ENCODE measurements at places on chromosomes 5 and 9.

GRCh38 chr9:89375191-89375760 lies 57.0 kb downstream of the SECISBP2 start:
- no peak for DNase-seq

GRCh38 chr9:130423272-130423671 lies 21.5 kb upstream of the ASS1 start:
- DNase-seq: no peak

- DNase-seq: peak; percentile 32
These were observed 327.8 kb downstream of the TMEM167A start for GRCh38 chr5:82749461-82749820.

- DNase-seq: peak; percentile 14
These were observed 57.3 kb upstream of the WWC1 start for GRCh38 chr5:168234133-168234532.

DNA sequence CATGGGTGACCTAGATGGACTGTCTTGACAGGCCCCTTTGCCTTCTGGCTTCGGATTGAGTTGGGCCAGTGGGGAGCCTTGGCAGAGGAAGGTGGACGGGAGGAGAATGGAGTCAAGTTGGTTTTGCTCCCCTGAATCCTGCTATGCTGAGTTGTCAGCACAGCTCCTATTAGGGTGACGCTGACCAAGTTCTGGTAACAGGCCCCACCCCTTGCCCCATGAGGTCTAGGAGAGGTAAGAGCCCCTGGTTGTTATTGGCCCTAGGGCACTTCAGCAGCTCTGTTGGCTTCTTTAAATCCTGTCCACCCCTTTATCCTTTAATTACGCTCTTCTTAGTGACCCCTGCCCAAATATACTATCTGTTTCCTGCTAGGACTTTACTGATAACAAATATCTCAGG lies 39.4 kb upstream of the KIF2A start:
- no peak for DNase-seq

DNA sequence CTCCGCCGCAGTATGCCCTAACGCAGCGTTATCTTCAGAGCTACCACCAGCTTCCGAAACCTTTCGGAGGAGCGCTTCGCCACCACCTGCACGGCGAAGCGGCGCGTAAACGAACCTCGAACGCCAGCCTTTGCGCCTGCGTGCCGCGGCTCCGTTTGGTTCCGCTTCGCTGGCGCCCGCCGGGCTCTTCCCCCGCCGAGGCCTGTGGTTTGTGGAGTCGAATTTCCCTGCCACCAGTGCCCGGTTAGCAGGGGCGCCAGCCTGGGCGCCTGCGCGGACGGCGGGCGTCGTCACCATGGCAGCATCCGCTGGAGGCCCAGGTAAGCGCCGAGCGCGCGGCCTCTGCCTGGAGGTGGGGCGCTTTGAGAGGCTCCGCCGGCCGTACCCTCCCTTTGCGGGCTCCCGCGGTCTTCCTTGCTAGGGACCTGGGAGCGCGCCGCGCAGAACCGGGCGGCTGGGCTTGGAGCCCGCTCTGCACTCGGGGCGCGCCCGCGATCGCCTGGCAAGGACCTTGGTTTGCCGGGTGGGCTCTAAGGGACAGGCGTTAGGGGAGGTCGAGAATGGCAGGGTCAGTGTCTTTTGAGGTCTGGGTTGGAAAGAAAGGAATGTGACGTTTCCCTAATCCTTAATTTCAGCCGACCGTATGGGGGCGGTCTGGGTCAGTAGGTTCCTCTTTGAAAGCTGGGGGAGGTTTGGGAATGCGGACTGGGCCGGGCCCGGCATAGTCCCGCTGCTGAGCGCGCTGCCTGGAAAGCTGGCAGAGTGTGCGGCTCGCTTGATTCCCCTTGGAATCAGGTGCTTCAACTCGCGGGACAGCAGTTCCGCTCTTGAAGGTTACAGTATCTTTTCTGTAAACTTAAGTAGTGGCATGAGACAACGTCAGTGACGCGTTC lies at the start of gene FAM151B:
TSS of gene FAM151B (plus strand) at position 272 of the 893 bp plus-strand sequence. CDS start at position 296, 24 bp downstream.
- DNase-seq: peak; percentile 84

GRCh38 chr9:100554935-100555401 lies 22.9 kb upstream of the CAVIN4 start:
- DNase-seq: peak; percentile 68

DNA sequence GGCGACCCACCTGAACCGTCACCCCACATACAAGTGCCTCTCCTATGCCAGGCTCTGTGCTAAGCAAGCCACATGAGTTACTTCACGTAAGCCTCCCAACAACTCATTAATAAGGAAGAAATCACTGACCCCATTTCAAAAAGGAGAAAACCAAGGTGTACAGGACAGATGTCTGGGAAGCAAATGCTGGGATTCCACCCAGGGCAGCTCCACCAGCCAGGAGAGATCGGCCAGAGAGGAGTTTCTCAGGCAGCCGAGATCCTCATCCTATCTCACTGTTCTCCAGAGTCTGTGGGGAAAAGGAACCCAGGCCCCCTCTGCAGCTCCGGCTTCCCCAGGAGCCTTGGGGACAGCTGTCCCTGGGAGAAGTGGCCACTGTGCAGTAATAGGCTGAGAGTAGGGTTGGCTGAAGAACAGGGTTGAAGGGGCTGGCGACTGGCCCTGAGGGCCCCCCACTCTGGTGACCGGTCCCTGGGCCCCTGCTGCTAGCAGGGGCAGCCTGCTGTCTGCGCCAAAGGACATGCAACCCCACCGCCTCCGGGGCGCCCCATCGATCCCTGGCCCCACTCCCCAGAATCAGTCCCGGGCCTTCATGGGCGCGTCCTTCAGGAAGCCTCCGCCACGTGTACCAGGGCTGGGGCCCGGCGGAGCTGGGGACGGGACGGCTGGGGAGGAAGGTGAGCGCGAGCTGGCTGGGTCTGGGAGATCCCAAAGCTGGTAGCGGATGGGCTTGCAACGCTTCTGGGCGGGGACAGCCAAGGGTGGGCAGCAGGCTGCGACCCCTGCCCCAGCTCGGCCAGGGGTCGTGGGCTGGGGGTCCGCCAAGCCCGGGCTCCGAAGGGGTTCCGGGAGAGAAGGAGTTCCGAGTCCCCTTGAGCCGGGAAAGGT lies 44.1 kb upstream of the STXBP1 start:
- DNase-seq: no peak

GRCh38 chr9:95438561-95439357 lies 78.0 kb downstream of the PTCH1 start:
- DNase-seq: no peak

GRCh38 chr9:82673919-82674318 lies 389.0 kb downstream of the RASEF start:
- peak; percentile 6 for DNase-seq

DNA sequence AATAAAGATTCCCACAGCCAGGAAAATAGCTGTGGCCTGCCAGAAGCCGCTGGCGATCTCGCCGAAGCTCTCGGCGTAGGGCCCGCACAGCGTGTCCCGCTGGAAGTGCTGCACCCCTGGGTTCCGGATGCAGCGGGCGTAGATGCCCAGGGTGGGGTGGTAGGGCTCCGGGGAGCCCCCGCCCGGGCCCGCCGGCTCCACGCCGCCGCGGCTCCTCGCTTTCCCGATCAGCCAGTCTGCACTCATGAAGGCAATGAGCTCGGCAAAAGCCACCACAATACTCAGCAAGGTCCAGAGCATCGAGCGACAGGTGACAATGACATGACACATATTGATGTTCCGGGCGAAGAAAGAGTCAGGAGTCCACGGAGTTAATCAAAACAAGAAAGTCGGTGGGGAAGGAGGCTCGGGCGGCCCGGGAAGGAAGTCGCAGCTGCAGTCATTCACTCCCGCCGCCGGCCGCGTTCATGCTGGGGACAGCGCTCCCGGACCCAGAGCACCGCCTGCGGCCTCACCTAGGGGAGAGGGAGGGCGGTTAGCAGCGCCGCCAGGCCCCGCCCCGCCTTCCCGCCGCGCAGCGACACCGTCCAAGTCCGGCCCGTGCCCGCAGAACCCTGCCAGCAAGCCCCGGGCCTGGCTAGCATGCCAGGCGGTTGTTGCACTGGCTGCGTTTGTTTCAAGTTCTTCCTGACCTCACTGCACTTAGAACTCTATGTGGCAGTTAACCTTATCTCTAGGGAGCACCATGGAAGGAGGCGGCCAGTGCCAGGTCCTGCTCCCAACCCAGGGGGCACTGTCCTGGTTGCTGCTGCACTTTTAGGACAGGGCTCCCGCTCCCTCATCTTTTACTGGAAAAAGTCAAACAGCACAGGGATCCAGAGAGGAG lies 138.4 kb downstream of the LHFPL2 start:
- no peak for DNase-seq

- no peak for DNase-seq
These were observed 87.3 kb upstream of the WWC1 start for GRCh38 chr5:168204165-168204564.

DNA sequence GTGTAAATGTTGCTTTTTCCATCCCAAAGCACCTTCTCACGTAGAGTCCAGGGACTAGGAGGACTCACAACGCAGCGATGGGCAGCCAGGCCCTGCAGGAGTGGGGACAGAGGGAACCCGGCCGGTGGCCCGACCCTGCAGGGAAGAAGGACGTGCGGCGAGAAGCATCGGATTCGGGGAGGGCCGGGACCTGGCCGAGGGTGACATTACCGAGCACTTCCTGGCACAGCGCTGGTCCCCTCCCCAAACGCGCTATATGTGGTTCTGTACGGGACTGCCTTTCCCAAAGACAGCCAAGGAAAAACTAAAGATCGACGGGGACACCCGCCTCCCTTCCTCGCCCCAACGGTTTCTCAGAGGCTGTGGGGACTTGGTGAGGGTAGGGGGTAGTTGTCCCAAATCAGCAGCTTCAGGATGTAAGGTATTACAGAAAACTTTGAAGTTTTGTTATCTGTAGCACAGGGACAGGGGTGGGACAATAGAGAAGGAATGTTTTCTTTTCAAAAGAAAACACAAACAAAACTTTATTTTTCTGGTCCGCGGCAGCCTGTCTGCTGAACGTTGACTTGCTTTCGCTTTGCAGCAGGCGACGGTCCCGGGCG lies 887 bp upstream of the MAP3K1 start:
- no peak for DNase-seq

- peak; percentile 70 for DNase-seq
These were observed 48.2 kb upstream of the RPL26L1 start for GRCh38 chr5:172910828-172911627.

DNA sequence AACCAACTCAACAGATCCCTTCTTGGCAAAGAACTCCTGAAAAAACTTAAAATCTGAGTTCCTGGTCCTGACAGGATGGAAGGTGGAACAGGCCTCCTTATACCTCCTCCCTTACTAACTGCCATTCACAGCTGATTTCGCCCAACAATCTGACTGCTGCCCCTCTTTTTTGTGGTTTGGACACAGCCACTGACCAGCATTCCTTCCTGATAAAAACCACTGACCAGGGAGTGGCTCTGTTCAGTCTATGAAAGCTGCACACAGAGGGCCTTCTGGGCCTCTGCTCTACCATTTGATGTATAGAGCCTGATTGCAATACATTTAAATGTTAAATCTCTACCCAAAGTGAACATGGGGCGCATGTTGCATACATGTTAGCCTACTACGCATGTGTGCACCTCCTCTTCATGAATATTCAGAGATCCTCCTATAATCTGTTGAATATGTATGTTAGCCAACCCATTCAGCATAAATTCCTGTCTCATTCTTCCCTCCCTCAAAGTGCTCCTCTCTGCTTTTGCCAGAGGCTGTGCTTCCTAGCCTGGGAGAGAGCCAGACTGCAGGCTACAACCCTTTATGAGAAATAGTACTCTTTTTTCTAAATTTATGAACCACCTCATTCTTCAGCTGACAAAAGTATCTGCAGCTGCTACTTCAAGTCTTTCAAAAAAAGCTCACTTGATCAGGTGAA lies 93.7 kb upstream of the MRPS30 start:
- DNase-seq: peak; percentile 2

- no peak for DNase-seq
These were observed 1.7 kb downstream of the CCDC69 start for GRCh38 chr5:151222054-151222789.

- peak; percentile 17 for DNase-seq
These were observed 605.9 kb upstream of the DAB2 start for GRCh38 chr5:40030661-40031060.

Data from fibroblast of lung (primary cell).